Adipocyte (in vitro differentiated cells): ENCODE measurements at places on chromosomes 1 and 21.

- no peak for DNase-seq
These were observed 55.7 kb downstream of the CAPZB start for GRCh38 chr1:19429611-19430010.

- DNase-seq: no peak
These were observed 13.7 kb upstream of the C1orf21 start for GRCh38 chr1:184373155-184373554.

DNA sequence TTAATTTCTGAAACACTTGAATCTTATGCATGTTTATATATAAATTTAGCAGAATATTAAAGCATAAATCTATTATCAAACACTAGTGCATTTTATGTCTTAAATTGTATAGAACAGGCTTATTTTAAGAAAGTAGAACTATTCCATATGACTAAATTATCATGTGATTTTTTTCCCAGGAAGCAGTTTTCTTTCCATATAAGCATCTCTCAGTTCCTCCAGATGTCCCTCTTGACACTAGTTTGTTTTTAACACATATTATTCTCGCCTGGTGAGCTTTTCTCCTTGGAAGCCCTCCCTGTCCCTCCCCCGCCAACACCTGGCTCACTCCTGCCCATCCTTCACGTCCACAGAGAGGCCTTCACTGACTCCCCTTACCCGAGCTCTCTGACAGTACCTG is 48.3 kb upstream of the BCAR3 start:
- no peak for DNase-seq

DNA sequence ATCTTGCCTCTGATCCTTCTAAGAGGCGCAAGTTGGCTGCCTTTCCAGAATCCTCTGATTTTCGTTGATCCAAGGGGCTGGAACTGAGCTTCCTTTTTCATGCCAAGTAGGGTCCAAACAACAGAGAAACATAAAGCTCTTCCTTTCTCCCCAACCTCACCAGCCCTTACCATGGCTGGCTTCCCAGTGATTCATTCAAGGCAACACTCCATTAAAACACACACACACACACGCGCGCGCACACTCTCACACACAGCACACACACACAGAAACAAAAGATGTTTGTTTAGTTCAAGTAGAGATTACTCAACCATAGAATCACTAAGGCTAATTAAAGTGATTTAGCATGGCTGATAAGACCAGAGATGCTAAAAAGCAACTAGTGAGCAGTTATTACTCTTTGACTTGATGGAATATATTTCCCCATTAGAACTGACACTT is 13.0 kb upstream of the GUCA2A start:
- DNase-seq: peak; percentile 57

GRCh38 chr21:19123525-19123924 is 719.9 kb upstream of the TMPRSS15 start:
- no peak for DNase-seq

DNA sequence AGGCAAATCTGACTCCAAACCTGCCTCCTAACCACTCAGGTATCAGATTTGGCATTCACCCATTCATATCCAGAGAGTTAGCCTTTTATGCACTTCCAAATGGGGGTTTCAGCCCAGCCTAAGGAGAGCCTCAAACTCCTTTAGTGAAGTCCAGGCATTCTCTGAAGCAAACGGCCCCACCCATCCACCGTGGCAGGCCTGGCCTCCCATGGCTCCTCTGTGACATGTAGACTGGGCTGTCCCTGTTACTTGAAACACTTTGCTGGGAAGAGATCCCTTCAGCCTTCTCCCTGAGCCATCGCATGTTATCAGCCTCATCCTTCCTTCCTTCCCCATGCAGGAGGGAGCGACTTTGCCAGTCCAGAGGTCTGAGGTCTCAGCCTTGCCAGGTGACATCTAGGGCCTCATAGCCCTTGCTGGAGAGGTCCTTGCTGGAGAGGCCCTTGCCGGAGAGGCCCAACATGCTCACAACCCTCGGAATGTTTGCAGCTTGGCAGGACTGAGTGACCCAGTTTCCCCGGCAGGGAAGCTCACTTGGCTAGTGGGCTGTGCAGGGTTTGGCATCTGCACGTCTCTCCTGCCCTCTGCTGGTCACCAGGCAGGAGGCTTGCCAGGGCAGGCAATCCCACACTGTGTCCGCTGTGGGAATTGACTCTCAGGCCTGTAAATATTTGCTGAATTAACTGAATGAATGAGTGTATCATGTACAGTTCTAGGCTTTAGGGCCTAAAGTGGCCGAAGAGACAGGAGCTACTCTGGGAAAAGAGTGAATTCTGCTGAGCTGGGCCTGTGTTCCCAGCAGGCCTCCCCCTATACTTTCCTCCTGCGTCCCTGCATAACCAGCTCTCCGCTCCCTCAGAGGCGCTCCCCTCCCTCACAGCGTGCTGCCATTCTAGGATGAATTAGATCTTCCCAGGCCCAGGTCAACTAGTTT is 26.7 kb upstream of the RBM15 start:
- peak; percentile 92 for DNase-seq

GRCh38 chr1:53091841-53092645 is 30.0 kb downstream of the PODN start:
- no peak for DNase-seq

DNA sequence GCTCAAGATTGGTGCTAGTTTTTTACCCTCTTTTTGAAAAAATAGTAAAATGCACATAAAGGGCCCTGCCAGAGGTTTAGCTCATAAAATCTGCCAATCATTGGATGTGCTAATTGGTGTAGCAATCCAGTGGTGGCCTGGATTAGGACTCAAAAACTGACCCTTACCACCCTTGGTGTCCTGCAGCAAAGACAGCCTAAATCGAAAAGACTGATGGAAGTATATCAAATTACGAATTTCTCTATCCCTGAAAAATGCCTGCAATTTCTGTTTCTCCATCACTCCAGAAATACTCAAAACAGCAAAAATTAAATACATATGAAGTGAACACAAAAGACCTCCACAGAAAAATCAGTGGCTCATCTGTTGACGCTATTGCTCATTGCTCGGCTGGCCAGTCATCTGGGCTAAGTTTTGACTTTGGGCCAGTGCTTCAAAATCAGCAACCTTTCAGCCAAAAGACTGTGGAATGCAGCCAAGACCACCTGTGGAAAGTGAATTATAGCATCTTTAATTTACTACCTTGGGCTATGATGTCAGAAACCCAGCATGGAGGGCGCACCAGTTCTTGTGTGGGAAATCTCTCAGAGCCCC is 30.0 kb downstream of the WLS start:
- peak; percentile 78 for DNase-seq

DNA sequence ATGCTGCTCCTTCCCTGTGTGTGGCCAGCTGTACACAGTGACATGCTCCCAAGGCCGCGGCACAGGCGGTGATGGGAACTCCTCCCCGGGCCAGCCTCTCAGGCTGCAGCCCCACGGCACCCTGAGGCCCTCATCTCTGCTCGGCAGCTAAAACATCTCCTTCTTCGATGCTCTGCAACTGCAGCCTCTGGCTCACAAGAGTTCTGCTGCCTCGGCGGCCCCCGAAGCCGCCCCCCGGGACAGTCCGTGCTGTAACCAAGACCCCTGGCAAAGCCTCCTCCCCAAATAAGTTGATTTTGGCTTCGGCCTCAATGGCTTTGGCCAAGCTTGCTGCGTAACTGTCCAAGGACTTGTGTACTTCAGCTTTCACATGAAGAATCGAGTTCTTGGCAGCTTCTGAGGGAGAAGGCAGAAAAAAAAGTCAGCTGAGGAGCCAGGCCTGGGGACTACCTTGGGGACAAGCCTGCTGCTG is 51.3 kb downstream of the GPR161 start:
- DNase-seq: no peak

DNA sequence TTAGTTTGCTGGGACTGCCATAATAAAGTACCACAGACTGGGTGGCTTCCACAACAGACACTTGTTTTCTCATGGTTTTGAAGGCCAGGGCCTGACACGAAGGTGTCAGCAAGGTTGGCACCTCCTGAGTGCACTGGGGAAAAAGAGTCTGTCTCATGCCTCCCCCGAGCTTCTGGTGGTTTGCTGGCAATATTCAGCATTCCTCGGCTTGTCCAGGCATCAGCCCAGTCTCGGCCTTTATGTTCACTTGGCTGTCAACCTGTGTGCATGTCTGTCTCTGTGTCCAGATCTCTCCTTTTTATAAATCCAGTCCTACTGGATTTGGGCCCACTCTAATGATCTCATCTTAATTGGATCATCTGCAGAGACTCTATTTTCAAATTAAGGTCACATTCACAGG is 72.6 kb downstream of the DOP1B start:
- DNase-seq: no peak

DNA sequence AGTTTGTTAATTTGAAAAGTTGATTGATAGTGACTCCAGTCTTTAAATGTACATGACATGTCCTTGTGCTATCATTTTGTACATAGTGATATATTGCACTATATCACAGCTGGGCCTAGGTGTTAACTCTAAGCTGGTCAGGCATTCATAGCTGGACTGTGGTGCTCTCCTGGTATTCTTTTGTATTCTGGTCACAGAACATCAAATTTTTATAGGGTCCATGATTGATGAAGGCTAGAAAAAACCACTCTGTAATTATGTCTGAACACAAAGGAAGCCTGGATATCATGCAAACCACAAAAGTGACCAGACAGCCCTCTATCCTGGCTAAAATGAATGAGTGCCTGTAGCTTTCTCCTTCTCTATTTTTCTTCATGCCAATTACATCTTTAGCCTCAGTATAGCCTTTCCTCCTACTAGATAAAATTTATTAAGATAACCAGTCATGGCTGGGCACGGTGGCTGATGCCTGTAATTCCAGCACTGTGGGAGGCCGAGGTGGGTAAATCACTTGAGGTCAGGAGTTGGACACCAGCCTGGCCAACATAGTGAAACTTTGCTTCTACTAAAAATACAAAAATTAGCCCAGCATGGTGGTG is 134.9 kb upstream of the B3GALT2 start:
- no peak for DNase-seq

DNA sequence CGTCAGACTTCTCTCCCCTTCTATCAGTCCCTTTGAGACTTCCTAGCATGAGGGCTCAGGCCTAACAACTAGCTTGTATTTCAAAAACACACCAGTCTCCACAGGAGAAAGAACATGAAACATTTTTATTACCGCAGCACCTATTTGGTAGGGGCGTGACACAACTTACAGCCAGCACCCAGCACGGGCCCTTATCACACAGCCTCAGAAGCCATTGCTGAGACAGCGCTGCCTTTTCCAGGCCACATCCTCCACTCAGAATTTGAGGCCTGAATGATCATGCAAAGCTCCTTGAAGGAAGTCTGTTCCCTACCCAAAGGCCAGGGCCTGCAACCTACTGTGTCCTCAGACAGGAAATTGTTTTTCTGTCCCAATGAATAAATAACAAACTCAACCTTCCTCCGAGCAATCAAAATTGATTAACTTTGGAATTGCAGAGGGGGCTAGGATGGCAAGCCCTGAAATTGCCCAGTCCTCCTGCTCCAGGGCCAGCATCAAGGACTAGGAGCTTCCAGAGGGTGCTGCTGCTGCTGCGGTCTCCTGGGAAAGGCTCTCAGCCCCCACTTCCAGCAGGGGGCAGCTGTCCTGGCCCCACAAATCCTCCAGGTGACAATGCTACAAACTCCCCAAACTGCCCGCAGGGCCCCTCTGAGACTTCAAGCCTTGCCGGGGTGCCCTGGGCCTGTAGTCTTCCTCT is 94.3 kb upstream of the GALNT2 start:
- DNase-seq: no peak

- DNase-seq: no peak
These were observed 452.6 kb upstream of the CAMK1G start for GRCh38 chr1:209130886-209131285.

DNA sequence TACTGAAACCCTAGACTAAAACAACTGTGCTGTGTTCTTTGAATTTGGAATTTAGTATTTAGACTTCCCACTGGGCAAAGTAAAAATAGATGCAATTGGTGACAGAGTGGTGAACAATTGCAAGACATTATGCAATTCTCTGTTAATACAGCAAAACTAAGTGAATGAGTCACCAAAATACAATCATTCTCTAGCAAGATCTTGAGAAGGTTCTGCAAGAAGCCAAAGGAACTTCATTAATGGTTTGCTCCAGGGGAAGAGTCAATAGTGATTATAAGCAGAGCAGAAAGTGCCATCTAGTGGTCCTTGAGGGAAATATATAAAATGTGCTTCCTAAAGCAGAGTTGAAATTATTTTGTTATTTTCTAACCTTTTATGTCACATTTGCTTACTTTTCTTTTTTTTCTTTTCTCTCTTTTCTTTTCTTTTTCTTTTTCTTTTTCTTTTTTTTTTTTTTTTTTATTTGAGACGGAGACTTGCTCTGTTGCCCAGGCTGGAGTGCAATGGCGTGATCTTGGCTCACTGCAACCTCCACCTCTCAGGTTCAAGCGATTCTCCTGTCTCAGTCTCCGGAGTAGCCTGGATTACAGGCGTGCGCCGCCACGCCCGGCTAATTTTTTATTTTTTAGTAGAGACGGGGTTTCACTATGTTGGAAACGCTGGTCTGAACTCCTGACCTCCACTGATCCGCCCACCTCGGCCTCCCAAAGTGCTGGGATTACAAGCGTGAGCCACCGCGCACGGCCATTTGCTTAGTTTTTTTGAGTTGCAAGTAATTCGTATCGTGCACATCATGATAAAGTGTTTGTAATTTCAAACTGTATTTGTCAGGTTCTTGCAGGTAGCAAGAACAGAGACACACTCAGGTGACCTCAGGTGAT is 99.2 kb downstream of the CTH start:
- DNase-seq: peak; percentile 96

- DNase-seq: no peak
These were observed 47.5 kb downstream of the SSX2IP start for GRCh38 chr1:84642774-84643173.

DNA sequence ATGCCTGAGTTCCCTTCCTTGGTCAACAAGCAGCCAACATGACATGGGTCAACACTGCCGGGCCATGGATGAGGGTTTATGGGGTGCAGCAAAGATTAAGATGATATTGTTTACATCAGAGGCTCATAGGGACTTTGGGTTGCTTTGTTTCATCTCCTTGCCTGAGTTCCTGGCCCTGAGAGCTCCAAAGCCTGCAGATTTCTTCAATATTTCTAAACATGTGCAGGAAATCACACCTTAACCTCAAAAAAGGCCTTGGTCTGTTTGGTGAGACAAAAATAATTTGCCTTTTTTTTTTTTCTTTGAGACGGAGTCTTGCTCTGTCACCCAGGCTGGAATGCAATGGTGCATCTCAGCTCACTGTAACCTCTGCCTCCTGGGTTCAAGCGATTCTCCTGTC is 876 bp downstream of the SLAMF8 start:
- DNase-seq: no peak

GRCh38 chr1:234188454-234188792 is 184.8 kb upstream of the COA6 start:
- DNase-seq: no peak

- no peak for DNase-seq
These were observed 5.7 kb downstream of the HAPLN2 start for GRCh38 chr1:156624814-156625435.

DNA sequence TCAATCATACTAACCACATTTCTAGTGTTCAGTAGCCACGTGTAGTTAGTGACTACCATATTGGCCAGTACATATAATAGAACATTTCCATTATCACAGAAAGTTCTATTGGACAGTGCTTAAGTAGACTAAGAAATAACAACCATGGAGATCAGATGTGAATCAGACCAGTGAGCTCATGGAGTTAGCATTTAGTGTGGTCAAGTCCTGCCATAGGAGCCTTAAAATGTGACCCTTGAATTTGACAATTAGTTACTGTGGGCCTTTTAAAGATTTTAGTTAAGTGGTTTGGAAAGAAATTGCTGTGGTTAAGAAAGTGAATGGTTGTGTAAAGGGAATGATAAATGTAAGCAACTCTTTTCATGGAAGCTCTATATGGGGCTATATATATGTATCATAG is 123.4 kb downstream of the POU2F1 start:
- DNase-seq: no peak
